Cardiac muscle cell (in vitro differentiated cells and primary cell): ENCODE measurements at places on chromosomes 5 and 9. TPM values are rescaled to one million over a fixed set of nuclear protein-coding genes. Genes with fewer than 3 reads are reported as not detected.

DNA sequence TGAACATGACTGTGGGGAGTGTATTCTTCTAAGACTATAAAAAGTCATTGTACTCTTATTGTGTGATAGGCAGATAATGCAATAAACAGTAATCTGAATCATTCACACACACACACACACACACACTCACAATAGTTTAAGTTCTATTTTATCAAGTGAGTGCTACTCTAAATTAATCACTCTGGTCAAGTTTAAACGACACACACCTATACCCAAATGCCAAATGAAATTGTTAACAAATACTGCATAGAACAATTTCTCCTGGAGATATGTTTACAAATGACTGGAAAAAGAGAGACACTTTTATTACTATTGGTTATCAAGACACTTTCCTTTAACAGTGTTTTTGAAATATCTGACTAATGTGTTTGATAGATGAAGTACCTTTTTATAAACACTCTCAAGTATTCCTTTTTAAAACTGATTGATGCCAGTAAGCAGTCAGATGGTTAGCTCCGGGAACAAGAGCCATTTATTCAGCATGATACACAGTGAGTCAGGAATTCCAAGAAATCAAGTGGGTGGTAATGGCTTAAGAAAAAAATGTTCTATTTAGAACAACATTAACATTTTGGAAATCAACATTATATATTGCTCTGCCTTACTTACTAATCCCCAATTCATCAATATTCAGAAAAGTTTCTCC lies 521.6 kb upstream of the ST8SIA4 start:
- peak; percentile 2 for DNase-seq

- no peak for DNase-seq
These were observed 91.2 kb downstream of the ZNF474 start for GRCh38 chr5:122220511-122220910.

GRCh38 chr5:74916831-74917710 lies 50.9 kb upstream of the FAM169A start:
- no peak for DNase-seq

The FGD3 gene
- 0.36 TPM in 1 of 2 replicates, not detected in the other for polyA plus RNA-seq

GRCh38 chr5:31530541-31531265 lies 1.2 kb downstream of the DROSHA start:
- no peak for DNase-seq

The GFI1B gene
- not detected in 2 replicates for polyA plus RNA-seq

DNA sequence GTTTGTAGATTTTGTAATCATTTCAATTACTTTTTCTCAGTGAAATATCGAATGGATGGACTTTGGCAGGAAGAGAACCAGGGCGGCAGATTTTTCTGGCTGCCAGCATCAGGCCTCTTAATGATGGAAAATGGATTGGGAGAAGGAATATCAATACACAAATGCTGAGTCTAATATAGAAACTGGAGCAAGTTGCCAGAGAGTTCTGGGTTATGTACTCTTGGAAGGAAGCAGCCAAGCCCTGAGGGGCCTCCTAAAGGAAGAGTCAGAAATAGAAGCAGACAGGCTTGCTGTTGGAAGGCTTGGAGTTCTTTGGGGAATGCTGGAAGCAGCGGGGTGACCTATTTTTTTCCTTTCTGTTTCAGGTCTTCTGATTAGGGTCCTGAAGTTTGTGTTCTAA lies 428.6 kb downstream of the DMAC1 start:
- peak; percentile 15 for DNase-seq

The EDIL3 gene
- 7.2 and 10.1 TPM in 2 replicates for polyA plus RNA-seq

GRCh38 chr5:72476275-72476674 lies 30.9 kb downstream of the ZNF366 start:
- no peak for DNase-seq
